ENCODE measurements at places on chromosomes 7 and 10. TPM values are rescaled to one million over a fixed set of nuclear protein-coding genes. Genes with fewer than 3 reads are reported as not detected.

DNA sequence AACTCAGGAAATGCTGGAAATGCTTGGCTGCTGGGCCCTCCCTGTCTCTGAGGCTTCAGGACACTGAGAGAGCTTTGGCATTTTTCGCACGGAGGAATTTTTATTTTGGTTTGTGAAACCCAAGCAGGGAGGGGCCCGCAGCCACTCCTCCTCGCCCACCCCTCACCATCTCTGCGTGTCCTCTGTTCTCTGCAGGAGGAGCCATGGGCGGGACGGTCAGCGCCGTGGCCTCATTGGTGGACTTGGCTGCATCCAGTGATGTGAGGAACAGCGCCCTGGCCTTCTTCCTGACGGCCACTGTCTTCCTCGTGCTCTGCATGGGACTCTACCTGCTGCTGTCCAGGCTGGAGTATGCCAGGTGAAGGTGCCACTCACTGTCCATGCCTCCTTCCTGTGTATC, 36.8 kb downstream of the SLC29A3 start:
- DNase-seq = no peak

GRCh38 chr10:71132321-71132810, 80.0 kb upstream of the UNC5B start:
- DNase-seq = no peak

DNA sequence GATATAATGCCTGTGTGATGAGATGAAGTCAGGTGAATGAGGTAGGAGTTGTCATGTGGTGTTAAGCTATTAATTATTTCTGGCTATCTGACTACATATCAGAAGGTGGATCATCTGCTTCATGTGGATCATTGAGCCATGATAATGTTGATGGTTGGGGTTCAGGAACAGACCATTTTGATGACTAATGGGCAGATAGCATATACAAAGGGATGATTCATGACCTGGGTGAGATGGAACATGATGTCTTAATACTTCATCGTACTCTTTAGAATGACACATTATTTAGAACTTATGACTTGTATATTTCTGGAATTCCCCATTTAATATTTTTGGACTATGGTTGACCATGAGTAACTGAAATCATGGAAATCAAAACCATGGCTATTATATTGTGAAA, 155.1 kb downstream of the OR13A1 start:
- no peak for DNase-seq

- DNase-seq = no peak
Observed at GRCh38 chr7:137873524-137873923, 26.8 kb upstream of the DGKI start.

The PRKAR2B gene
- total RNA-seq = 60.1 TPM

The CTTNBP2 gene
- total RNA-seq = 13.1 TPM

GRCh38 chr7:93055543-93056107, 62.2 kb downstream of the SAMD9 start:
- no peak for DNase-seq

- DNase-seq = no peak
Observed at GRCh38 chr10:97520978-97521761, 22.4 kb downstream of the UBTD1 start.

DNA sequence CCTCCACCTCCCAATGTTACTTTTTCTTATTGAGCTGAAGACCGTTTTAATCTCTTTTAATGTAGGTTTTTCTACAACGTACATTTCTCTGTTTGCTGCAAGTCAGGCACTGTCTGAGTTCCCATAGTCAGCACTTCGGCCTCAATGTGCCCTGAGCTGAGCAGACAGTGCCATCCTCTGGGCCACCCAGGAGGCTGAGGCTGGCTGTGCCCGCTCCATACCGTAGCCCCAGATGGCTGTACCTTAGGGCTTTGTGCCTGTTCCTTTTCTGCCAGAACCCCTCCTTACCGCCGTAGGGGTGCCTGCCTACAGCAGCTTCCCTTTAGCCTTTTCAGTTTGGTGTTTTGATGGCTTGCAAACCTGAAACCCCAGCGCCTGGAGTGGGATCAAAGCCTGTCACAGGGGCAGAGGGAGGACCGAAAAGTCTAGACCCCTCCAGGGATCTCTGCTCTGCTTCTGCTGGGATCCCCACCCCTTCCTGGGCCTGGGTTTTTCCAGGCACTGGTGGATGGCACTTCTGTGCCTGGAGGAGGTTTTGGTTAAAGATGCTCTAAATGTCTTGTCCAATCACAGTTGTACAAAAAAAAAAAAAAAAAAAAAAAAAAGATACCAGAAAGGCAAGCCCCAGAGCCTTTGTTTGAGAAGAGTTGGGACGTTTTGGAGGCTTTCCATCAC, 9.0 kb downstream of the AGAP3 start:
- no peak for DNase-seq

DNA sequence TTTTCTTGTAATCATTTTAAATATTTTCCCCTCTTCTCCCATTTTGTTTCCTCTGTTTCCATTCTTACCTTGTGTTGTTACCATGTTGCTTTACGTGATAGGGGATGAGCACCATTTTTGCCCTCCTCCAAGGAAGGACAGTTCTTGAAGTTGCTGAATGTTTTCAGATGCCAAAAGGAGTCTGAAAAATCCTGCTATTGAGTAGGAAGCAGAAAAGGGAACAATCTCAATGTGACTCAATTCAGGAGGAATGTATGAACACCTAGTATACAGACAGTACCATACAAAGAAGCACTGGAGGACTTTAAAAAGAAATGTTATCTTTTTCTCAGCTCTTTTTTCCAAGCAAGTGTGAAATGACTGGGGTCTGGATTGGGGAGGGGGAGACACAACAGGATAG, 5.1 kb upstream of the NAMPT start:
- DNase-seq = no peak

The OR2A1 gene
- total RNA-seq = 0.05 TPM

The PLEKHS1 gene
- 0.42 TPM for total RNA-seq

The MACROH2A2 gene
- total RNA-seq = 15.2 TPM

GRCh38 chr7:76133839-76134238, 67.9 kb upstream of the SRRM3 start:
- DNase-seq = no peak

DNA sequence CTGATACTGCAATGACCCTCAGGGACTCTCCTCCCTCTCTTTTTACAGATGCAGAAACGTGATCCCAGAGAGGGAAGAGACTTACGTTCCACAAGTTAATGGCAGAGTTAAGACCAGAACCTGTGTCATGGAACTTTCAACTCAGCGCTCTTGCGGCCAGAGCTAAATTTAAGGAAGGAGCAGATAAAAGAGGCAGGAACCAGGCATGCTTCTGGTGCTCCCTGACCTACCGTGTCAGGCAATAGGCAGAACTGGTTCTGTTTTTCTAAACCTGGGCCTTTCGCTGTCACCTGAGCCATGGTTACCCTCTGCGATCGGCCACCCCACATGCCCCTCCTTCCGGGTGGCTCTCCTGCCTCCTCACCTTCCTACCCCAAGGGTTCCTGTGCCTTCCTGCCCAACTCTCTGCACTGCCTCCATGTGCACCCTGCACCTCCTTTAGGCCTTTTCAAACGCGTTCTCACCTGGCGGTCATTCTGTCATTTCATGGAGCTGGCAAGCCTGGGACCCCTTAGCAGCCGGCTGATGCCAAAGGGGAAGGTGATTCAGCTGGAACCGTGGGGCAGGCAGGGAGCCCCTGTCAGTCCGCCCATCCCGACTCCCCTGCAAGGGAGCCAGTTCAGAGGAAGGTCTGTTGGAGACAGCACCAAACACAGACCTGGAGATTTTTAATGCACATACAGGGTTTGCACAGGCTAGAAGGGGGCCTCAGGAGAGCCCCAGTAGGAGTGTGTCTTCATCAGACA, 7.7 kb upstream of the GBX1 start:
- DNase-seq = no peak

DNA sequence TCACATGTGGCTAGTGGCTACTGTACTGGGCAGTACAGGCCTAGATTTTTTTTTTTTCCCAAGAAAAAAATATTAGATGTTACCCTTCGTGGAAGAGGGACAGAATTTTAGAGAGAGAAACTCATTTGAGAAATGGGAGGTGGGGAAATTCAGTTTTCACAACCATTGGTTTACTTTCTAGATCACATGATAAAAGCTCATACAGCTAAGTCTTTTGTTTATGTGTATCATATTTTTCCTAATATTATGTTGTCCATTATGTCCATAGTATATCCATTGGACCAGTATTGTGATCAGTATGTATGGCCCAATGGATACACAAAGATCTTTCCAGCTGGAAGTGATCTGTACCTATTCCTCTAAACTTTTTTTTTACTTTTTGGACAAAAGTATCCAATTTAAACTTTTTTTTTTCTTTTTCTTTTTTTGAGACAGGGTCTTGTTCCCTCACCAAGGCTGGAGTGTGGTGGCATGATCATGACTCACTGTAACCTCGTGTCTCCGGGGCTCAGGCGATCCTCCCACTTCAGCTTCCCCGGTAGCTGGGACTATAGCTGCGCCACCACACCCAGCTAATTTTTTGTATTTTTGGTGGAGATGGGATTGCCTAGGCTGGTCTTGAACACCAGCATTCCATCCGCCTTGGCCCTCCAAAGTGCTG, 4.1 kb downstream of the CALU start:
- DNase-seq = no peak

- no peak for DNase-seq
Observed at GRCh38 chr10:67621834-67622233, 74.2 kb downstream of the CTNNA3 start.

DNA sequence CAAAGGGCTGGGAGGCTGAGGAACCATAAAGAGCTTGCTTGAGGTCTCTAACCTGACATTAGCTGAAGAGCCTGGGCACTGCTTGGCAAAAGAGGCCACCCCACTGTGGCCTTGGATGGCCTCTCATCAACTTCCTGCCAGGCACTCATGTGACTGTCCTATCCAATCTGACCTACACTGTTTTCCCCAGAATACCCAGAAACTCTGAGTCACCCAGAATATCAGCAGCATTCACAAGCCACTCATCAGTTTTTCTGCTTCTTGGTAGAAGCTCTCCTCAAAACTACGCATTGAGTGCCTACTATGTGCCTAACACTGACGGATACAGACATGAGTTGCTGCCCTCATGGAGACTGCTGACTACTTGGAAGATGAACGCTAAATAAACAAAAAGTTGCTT, 4.1 kb upstream of the NT5C2 start:
- no peak for DNase-seq

DNA sequence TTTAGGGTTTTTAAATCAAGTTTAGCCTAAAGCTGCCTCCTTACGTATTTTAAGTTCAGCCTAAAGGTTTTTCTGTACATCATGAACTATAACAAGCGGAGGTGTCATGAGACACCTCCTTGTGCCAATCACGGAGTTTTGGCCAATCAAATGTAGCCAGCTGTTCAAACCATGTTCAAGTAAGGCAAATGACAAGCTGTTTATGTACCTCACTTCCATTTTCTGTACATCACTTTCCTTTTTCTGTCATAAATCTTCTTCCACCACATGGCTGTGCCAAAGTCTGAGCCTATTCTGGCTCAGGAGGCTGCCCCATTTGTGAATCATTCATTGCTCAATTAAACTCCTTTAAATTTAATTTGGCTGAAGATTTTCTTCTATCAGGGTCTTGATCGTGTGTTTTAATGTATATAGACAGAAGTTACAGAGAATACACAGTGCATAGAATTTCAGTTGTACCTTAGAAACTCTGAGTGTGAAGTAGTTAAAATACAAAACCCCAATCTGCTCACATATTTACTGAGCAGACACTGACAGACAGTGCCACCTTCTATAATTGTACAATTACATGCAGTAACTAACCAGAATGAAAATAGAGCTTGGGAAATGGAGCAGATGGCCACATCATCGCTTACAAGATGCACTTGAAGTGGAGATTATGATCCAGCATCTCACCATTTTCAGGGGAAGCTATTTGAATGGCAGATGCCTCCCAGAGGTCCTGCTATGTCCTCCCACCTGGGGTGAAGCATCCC, 76.9 kb upstream of the LANCL2 start:
- DNase-seq = no peak

- DNase-seq = no peak
Observed at GRCh38 chr10:71647526-71648253, 71.9 kb downstream of the C10orf105 start.

The HHEX gene
- 6.7 TPM for total RNA-seq

The ZNF786 gene
- 6.8 TPM for total RNA-seq

The GPR15LG gene
- 16.6 TPM for total RNA-seq

The ZNF804B gene
- total RNA-seq = 1.2 TPM

GRCh38 chr7:159146084-159146858, 1.6 kb upstream of the VIPR2 start:
- DNase-seq = no peak

The UNC5B gene
- 12.8 TPM for total RNA-seq

DNA sequence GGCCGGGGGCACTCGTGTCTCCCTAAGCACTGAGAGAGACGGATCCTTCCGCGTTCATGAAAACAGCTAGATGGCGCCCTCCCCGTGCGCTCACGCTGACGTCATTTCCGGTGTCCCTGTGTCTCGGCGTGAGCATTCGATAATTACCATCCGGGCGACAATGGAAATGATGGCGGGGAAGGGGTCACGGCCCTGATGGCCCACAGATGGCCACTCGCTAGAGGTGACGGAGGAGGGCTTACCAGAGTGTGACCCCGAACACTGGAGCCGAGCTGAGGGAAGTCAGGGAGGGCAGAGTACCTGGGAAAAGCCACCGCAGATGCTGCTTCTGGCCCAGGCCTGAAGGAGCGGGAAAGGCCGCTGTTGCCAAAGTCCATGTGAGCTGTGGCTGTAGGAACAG, 222.9 kb downstream of the TCERG1L start:
- DNase-seq = no peak

The KIF11 gene
- 26.6 TPM for total RNA-seq

The FGFR2 gene
- 61.9 TPM for total RNA-seq

The RASSF4 gene
- 12.2 TPM for total RNA-seq

DNA sequence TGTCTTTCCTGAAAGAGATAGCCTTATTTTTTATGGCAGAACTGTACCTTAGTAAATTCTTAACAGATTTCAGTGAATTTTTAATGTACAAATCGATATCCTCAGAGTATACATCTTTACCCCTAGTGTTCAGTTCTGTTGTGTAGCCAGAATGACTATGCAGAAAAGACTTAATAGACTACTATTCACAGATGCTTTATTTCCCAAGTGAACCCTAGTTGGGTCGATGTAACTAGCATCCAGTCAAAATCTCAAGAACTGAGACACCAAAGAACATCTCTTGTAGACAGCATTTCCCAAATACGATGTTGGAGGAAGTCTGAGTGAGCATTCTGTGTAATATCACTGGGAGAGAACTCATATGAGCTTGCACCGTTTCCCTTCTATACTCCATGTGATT, 1.5 kb downstream of the AKR1C3 start:
- no peak for DNase-seq

- no peak for DNase-seq
Observed at GRCh38 chr7:78218051-78218450, 419.5 kb downstream of the PHTF2 start.
